ENCODE measurements at places on chromosomes 11 and 22.

- peak; percentile 22 for DNase-seq
These were observed 12.8 kb upstream of the ST14 start for GRCh38 chr11:130146796-130147195.

GRCh38 chr11:97123237-97123636 is 733.4 kb downstream of the JRKL start:
- DNase-seq: no peak

GRCh38 chr11:66183494-66184048 is 84.9 kb upstream of the RAB1B start:
- no peak for DNase-seq

GRCh38 chr22:22593964-22594656 is 35.0 kb upstream of the PRAME start:
- peak; percentile 5 for DNase-seq

DNA sequence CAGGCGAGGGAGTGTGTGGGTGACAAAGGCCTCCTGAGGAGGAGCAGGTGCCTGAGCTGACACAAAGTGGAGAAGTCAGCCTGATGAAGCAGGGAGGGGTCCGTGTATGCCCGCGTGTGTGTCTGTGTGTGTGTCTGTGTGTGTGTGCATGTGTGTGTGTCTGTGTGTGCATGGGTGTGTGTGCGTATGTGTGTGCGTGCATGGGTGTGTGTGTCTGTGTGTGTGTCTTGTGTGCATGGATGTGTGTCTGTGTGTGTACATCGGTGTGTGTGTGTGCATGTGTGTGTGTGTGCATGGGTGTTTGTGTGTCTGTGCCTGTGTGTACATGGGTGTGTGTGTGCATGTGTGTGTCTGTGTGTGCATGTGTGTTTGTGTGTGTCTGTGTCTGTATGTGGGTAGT is 65.6 kb upstream of the EIF3D start:
- no peak for DNase-seq

DNA sequence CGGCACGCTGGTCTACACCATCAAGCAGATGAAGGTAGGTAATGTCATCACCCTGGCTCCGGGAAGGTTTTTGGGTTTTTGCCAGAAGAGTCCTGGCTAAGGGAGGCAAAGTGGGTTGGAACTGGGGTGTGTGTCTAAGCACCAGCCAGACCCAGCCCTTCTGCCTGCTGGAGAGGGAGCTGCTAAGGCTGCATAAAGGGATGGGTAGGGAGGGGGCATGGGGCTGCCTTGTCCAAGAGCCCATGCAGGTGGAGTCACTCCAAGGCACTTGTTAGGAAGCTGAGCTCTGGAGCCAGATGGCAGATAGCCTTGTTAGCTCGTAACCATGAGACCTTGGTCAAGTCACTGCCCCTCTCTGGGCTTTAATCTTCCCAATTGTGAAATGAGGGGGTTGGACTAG is 48.0 kb downstream of the TIMP3 start:
- no peak for DNase-seq
